Type B pancreatic cell (in vitro differentiated cells): ENCODE measurements at places on chromosomes 4 and X. TPM values are rescaled to one million over a fixed set of nuclear protein-coding genes. Genes with fewer than 3 reads are reported as not detected.

The OPN1MW2 gene
- total RNA-seq, result not detected in 2 replicates

The CXCR3 gene
- total RNA-seq, result not detected in 2 replicates

The RASL11B gene
- 2.7 and 15.7 TPM in 2 replicates for total RNA-seq

The MAGEA12 gene
- total RNA-seq, result not detected in 2 replicates

The CT45A2 gene
- not detected in 2 replicates for total RNA-seq

The REPS2 gene
- 1.6 and 2.9 TPM in 2 replicates for total RNA-seq

The DCAF4L1 gene
- 0.12 and 0.17 TPM in 2 replicates for total RNA-seq

The TLR10 gene
- total RNA-seq, result 0.22 and 0.81 TPM in 2 replicates

The GPRASP1 gene
- total RNA-seq, result 2.8 and 8.3 TPM in 2 replicates

The SPANXN4 gene
- not detected in 2 replicates for total RNA-seq

The SNCA gene
- total RNA-seq, result 10.3 and 16.6 TPM in 2 replicates

The ATG4A gene
- total RNA-seq, result 11.5 and 14.8 TPM in 2 replicates

The NOA1 gene
- 21.1 and 23.2 TPM in 2 replicates for total RNA-seq

The FRG2 gene
- total RNA-seq, result not detected in 2 replicates

The CLNK gene
- not detected in 2 replicates for total RNA-seq

The CYSLTR1 gene
- total RNA-seq, result 0.10 TPM in 1 of 2 replicates, not detected in the other

The PCDH10 gene
- total RNA-seq, result 10.4 and 61.9 TPM in 2 replicates

The SH3RF1 gene
- 18.8 and 21.6 TPM in 2 replicates for total RNA-seq

The INTU gene
- total RNA-seq, result 11.8 and 20.7 TPM in 2 replicates

The EDA2R gene
- total RNA-seq, result 13.2 and 13.3 TPM in 2 replicates

The LCORL gene
- total RNA-seq, result 16.1 and 20.8 TPM in 2 replicates

The FOXR2 gene
- not detected in 2 replicates for total RNA-seq

The HELT gene
- 0.36 TPM in 1 of 2 replicates, not detected in the other for total RNA-seq
